ENCODE measurements at places on chromosomes 12 and 14. TPM values are rescaled to one million over a fixed set of nuclear protein-coding genes. Genes with fewer than 3 reads are reported as not detected.

GRCh38 chr12:94140556-94140955 is 7.8 kb upstream of the PLXNC1 start:
- no peak for DNase-seq

DNA sequence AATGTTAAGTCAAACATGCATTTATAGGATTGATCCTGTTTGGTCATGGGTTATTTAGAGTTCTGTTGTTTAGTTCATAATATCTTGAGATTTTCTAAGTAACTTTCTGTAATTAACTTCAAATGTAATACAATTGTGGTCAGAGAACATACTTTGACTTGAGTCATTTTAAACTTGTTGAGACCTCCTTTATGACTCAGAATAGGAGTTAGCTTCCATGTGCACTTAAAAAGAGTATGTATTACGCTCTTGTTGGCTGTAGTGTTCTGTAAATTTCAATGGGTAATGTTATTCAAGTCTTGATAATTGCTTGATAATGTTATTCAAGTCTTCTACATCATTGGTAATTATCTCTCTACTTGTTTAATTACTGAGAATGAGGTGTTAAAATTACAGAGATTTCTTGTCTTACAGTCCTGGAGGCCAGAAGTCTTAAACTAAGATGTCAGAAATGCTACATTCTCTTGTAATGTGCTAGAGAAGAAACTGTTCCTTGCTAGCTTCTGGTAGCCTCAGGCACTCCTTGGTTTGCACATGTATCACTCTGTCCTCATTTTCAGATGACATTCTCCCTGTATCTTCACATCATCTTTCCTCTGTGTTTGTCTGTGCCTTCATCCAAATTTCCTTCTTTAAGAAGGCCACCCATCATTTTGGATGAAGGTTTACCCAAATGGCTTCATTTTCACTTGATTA is 197.3 kb downstream of the TMTC3 start:
- no peak for DNase-seq

DNA sequence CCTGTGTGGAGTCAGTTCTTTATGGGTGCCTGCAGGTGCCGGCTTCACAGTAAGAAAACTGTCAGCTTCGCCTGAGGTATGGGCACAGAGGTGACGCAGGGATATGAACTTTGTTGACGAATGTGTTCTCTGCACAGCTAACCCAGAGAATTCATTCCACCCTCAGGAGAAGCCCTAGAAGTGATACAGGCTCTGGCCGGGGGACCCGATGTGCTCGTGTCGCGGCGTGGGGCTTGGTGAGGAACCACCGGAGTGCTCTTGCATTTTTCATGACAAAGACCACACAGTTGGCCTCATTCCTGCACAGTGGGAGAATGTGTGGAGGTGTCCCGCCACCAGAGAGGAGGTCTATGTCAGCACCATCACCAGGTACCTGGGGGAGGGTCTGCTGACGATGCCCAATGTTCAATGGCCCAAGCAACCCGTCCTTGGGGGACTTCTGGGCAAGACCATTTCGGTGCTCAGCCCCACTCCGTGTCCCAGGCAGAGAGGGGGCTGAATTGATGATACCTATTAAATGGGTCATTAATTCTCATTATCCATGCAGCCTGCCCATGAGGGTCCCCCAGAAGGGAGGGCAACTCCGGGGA is 147.5 kb upstream of the RTL1 start:
- DNase-seq: no peak

DNA sequence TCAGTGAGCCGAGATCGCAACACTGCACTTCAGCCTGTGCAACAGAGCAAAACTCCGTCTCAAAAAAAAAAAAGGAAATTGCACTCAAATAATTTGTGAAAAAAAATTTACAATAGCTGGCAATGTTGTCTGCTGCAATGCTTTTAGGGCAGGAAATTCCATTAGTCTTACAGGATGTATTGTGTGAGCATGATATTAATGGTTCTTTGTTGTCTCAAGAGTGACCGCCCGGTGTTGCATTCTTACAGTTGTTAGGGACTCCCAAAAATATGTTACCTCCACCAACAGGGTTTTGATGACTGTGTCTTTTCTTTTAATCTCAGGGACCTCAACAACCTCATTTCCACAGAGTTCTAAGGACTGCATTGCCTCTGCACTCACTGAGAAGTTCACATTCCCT is 44.8 kb downstream of the PZP start:
- DNase-seq: no peak

GRCh38 chr14:49947506-49947905 is 54.6 kb downstream of the ARF6 start:
- DNase-seq: no peak

- no peak for DNase-seq
These were observed 5.2 kb upstream of the TEP1 start for GRCh38 chr14:20418501-20418909.

- DNase-seq: no peak
These were observed 8.4 kb upstream of the TC2N start for GRCh38 chr14:91875525-91876286.

DNA sequence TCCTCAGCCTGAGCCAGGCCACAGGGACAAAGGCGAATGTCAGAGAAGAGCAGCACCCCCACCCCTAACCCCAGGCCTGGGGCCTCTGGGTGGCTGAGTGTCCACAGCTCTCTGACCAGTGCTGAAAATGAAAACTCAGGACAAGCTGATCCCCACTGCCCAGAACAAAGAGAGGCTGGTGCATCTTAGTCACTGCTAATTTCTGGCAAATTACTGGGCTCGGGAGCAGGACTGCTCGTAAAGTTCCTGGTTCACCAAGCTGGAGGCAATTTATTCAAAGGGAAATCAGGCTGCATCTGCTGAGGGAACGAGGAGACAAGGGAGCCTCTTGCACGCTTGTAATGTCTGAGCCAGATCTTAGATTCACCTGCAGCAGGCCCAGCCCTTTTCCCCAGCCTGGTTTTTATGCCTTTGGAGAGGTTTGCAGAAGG is 43.2 kb downstream of the CALM1 start:
- DNase-seq: no peak

DNA sequence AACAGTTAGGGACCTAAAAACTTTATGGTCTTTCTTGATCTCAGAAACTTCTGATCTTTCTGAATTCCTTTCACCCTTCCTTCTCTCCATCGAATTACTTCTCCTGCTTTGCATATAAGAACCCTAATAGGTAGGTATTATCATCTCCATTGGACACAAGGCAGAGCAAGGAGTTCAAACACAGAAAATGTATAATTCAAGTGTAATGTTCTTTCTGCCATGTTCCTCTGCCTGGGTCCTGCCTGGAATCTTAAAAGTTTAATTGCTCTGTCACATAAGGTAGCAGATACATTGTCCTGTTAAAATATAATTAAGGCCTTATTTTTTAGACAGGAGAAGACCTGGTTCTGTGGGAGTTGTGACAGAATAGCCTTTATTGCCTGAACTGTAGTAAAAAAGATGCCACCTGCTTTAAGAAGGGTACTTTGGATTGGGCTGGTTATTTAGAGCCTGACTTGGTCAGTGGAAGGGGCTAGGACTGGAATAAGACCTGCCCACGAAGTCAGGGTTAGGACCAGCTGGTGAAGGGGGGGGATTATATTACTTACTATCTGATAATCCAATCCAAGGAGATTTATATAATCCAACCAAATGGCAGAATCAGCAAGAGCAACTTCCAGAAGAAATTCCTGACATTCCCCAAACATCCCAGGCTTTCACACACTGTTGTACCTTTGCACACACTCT is 10.4 kb downstream of the G2E3 start:
- DNase-seq: no peak

DNA sequence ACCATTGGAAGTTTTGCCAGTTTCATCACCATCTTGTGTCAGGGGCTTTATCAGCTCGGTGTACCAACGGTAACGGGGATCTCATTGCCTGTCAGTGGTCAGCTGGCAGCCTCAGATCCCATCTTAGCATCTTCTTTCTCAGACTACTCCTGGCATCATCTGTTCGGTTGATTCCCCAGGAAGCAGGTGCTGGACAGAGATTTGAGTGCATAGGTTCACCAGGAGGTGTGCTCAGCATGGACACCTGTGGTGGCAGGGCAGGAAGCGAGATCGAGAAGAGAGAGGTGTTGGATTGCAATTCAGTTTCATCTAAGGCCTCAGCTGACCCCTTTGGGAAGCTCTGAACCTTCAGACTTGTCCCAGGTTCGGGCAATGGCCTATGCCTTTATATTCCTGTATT is 76.0 kb downstream of the C12orf75 start:
- DNase-seq: no peak

DNA sequence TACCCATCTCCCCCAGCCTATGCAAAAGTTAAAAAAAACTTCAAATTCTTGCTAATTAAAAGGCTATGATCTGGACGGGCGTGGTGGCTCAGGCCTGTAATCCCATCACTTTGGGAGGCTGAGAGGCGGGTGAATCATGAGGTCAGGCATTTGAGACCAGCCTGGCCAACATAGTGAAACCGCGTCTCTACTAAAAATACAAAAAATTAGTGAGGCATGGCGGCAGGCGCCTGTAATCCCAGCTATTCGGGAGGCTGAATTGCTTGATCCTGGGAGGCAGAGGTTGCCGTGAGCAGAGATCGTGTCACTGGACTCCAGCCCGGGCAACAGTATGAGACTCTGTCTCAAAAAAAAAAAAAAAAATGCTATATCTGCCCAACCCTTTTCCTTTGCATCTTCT is 925.4 kb downstream of the GALC start:
- no peak for DNase-seq

GRCh38 chr14:29773990-29774389 is 153.7 kb downstream of the PRKD1 start:
- no peak for DNase-seq

DNA sequence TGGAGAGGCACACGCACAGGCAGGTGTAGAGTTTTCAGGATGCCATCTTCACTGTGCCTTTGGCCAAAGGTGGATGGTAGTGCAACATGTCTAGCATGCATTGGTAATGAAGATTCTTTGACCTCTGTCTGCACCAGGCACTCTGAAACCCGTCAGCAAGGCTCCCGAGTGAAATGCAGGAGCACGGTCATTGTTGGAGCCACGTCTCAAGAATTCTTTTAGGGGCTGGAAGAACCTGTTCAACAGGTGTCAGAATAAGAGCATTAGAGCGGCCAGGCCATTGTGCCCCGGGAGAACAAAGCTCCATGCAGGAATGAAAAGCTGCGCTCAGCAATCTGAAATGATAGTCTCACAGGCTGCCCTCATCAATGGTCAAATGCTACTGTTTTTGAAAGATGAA is 40.2 kb upstream of the DICER1 start:
- no peak for DNase-seq

- DNase-seq: no peak
These were observed 43.1 kb upstream of the MMP17 start for GRCh38 chr12:131784909-131785762.

GRCh38 chr12:130873825-130874224 is 2.0 kb downstream of the RAN start:
- no peak for DNase-seq

DNA sequence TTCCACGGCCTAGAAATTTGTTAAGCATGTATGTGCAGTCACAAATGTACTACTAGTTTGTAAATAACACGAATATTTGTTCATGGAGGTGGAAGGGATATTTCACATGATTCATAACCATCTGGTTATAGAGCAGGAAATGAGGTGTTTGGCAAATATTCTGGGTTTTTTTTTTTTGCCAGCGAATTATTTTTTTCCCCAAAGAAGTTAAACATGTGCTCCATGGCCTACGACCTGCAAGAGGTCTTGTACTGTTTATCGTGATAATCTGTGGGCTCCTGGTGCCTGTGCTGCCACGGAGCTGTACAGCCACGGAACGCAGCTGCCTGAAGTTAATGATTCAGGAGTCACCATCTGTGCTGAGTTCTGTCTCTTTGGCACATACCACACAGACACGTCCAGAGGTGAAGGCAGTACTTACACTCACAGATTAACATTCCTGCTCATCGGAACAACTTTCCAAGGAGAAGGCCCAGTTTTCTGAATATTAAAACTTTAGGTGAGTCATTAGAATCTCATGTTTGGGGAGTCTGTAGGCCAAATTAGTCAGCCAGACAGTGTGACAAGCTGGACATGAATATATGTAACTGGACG is 156.3 kb downstream of the TMX1 start:
- peak; percentile 82 for DNase-seq

DNA sequence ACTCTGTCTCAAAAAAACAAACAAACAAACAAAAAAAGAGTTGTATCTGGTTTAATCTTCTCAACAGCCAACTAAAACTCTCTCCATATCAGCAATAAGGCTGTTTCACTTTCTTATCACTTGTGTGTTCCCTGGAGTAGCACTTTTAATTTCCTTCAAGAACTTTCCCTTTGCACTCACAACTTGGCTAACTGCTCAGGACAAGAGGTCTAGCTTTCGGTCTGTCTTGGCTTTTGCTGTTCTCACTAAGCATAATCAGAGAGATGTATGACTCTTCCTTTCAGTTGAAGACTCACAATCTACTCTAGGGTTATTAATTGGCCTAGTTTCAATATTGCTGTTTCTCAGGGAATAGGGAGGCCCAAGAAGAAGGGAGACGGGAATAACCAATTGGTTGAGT is 12.3 kb downstream of the NEMP1 start:
- no peak for DNase-seq

Gene CIROP
- total RNA-seq: not detected

Gene CD69
- 1.4 TPM for total RNA-seq

Gene FAM181A
- not detected for total RNA-seq

Gene GPR137C
- total RNA-seq: 1.1 TPM

Gene CCND2
- 6.4 TPM for total RNA-seq

Gene SMIM41
- total RNA-seq: not detected

Gene CLEC1B
- total RNA-seq: not detected

Gene LETMD1
- 20.3 TPM for total RNA-seq

Gene CSAD
- 1.6 TPM for total RNA-seq

Gene SPIC
- total RNA-seq: not detected
